GM04503 (cell line): ENCODE measurements at places on chromosomes 3 and 15.
A peak's percentile ranks its signal among the peaks of the same experiment; 100 is the strongest.

GRCh38 chr3:194572944-194573491 is 60.2 kb downstream of the TMEM44 start:
- no peak for DNase-seq

- peak; percentile 3 for DNase-seq
Measured at GRCh38 chr3:48157950-48158376, 30.3 kb downstream of the CDC25A start.

DNA sequence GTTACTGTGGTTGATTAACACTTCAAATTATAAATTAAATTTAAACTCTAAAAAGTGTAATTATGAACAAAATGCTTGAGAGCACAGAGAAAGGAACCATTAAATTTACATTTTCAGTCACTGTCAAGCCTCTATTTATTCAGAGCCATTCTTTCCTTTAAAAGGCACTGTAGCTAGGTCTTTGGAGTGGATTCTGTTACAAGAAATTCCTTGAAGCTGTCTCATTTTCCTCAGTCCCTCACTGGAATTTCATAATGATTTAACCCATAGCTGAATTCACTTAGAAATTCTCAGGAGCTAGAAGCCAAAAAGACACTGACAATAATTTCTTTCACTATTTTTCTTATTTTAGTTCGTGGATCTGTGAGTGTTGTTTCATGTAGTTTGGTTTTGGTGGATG is 81.2 kb upstream of the TCF12 start:
- no peak for DNase-seq

DNA sequence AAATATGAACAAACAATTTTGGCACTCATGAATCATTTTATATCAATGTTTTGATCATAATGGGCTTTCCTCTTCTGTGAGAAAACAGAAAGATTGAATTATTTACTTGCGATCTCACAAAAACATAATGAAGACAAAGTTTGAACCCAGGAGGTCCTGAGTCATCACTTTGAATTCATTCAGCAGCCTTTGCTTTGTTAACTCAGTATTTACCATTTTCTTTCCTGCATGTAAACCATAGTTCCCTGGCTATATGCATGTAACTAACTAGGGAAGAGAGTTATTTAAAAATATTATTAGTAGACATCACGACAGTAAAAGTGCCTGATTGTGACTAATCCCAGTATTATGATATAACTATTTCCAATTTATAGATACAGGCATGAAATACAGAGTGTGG is 1026.2 kb downstream of the PLOD2 start:
- DNase-seq = no peak

- DNase-seq = no peak
Measured at GRCh38 chr15:47349179-47349578, 368.1 kb upstream of the SEMA6D start.

GRCh38 chr3:101141135-101141534 is 147.9 kb upstream of the ABI3BP start:
- DNase-seq = no peak
